ENCODE measurements at places on chromosomes 7 and 10.

DNA sequence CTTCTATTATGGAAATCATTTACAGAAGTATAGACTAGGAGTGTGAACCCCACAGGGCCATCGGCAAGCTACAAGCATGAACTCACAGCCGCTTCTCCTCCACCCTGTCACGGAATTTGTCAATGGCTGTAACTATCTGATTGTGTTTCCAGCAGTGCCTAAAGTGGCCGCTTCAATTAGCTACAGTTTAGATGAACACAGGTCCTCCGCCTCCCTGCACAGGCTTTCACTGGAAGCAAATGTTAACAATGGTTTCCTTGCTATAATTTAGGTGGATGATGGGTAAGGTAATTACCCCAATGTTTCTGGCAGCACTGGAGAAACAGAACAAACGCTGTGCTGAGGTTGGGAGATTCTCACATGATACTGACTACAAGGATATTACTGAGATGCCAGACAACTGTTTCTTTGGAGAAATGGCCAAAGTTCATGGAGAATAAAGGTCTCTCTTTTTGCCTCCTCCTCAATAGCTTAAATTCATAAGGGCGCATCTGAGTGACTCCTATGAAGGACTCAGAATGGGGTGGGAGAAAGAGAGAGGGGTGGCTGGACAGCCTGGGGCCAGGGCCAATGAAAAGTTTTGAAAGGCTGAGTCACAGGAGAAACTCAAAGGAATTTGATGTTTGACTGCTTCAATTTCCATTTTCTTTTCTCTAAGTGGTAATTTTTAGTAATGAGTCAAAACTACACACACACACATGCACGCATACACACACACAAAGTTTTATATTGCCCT lies 78.9 kb downstream of the SVIL start:
- no peak for DNase-seq

DNA sequence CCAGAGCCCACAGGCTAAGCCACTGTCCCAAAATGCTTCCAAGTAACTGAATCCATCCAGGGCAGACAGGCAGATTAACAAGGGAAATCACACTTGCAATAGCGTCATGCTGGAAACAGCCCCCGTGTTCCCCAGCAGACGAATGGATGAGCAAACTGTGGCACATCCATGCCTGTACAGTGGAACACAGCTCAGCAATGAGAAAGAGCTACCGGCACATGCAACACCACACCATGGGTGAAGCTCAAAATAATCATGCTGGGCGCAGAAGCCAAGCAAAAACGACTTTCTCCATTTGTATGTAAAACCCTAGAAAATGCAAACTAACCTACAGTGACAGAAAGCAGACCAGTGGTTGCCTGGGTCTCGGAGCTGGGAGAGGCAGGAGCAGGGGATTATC lies 153.1 kb downstream of the SLIT1 start:
- DNase-seq, result no peak

DNA sequence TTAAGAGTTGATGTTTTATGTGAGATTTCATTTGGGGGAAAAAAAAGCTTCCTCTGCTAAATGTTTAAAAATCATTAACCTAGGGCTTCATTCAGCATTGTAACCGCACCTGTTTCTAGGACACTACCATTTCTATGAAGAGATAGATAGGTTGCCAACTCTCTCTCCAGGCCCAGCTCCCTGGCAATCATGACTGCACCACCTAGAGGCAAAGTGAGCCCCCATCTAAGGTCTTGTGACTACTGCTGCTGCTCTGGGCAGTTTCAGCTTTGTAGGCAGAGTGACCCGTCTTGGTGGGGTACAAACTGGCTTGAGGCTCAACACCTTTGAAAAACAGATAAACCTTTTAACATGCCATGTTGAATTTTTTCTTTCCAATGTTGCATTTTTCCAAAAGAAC lies 27.3 kb upstream of the MRC1 start:
- DNase-seq, result no peak

- DNase-seq, result no peak
These were observed 323.0 kb upstream of the AOAH start for GRCh38 chr7:37047260-37047659.
